GM23248 (cell line): ENCODE measurements at places on chromosomes 3 and 15. TPM values are rescaled to one million over a fixed set of nuclear protein-coding genes. Genes with fewer than 3 reads are reported as not detected.

The PRTG gene
- total RNA-seq, result under 0.01 TPM in 1 of 2 replicates, not detected in the other

DNA sequence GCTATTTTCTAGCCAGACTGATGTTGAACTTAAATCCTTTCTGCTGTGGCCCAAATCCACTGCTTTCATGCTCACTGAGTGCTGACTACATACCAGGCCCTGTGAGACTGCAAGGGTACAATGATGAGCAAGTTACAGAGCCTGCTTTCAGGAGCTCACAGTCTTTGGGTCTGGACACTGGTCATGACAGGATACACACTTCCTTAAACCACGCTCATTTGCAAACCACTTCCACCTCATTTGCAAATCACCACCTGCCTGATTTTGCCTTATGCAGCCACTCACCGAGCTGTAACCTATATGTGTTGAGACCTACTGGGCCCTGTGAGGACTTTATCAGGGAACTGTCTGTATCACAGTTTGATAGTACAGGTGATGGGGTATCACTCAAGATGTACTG is 50.2 kb upstream of the LRRC58 start:
- DNase-seq, result no peak

The ATP13A5 gene
- not detected in 2 replicates for total RNA-seq

The IMPG2 gene
- total RNA-seq, result 0.11 TPM in 1 of 2 replicates, not detected in the other

DNA sequence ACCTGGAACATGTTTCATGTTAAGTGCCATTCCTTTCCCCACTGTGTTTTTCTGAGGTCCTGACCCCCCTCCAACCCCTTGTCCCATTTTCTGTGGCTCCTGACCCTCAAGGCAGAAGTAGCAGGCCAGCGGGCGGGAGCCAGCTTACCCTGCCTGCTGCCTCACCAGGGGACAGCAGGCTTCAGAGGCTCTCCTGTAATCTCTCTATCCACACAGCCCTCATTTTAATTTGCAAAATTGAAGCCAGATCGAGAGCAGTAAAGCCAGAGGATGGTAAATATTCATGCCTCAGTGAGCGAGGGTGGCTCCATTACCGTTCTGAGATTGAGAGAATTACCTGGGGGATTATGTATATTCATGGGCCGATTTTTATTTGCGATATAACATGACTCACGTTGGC is 147.6 kb downstream of the DNAJB8 start:
- DNase-seq, result no peak

DNA sequence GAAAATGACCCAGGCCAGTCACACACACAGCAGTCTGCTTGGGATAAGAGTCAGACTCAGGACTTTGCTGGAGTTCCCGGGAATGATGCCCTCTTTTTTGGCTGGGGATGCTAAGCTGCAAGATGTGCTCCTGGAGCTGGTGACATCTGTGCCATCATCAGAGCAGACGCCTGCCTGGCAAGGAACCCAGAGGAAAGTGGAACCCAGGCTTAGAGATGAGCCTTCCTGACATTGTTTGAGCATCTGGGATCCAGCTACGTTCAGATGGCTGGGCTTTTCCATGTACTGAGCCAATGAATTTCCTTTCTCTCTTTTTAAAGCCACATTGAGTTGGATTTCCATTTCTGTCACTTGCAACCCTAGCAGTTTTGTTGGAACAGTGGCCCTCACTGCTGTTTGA is 53.3 kb downstream of the EBLN2 start:
- no peak for DNase-seq
